GDM1 (cell line): ENCODE measurements at places on chromosomes 3 and 15.

DNA sequence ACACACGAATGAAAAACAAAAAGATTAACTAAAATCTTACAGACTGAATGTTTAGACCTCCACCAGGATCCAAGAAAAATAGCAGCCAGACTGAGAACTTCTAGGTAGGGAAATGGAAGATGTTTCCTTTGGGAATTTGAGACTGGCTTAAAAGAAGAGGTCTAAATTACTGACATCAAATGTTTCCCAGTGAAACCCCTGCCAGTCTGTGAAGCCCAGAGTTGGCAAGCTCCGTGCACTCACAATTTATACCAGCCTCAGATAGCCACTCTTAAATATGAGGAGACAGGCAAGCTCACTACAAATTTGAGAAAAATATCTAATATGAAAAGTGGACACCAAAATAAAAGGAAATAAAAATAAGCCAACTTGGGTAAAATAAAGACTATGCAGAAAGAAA, 700.5 kb upstream of the ZNF385D start:
- DNase-seq = no peak

DNA sequence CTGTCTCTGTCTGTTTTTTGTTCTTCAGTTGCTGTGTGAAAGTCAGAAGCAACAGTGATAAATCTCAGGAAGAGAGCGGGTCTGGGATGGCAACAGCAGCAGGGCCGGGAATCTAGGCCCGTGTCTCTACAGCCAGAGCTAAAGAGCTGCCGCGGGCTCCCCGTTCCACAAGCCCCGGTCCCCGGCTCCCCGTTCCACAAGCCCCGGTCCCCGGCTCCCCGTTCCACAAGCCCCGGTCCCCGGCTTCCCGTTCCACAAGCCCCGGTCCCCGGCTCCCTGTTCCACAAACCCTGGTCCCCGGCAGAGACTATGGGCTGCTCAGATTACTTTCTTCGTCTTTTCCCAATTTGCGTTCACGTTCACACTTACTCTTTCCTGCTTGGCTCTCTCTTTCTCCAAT, 19.5 kb downstream of the RCCD1 start:
- DNase-seq = no peak

GRCh38 chr3:126365351-126366277, 8.4 kb upstream of the KLF15 start:
- no peak for DNase-seq

DNA sequence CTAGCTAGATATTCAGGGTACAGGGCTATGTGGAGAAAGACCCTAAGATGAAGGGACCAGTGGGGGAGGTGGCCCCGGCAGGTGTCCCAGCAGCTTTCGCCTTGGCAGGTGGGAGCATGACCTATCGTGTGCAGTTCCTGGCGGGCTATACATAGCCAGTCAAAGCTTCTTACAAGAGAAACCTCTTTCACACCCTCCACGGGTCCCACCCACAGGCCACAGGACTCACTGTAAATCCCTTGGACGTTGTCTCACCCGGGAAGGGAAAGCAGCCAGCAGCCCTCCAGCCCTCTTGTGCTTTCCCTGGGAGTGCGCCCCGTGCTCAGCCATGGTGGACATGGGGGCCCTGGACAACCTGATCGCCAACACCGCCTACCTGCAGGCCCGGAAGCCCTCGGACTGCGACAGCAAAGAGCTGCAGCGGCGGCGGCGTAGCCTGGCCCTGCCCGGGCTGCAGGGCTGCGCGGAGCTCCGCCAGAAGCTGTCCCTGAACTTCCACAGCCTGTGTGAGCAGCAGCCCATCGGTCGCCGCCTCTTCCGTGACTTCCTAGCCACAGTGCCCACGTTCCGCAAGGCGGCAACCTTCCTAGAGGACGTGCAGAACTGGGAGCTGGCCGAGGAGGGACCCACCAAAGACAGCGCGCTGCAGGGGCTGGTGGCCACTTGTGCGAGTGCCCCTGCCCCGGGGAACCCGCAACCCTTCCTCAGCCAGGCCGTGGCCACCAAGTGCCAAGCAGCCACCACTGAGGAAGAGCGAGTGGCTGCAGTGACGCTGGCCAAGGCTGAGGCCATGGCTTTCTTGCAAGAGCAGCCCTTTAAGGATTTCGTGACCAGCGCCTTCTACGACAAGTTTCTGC, 15.0 kb downstream of the GRK7 start:
- DNase-seq = no peak

- DNase-seq = no peak
Observed at GRCh38 chr3:21528291-21528995, 222.6 kb downstream of the ZNF385D start.

DNA sequence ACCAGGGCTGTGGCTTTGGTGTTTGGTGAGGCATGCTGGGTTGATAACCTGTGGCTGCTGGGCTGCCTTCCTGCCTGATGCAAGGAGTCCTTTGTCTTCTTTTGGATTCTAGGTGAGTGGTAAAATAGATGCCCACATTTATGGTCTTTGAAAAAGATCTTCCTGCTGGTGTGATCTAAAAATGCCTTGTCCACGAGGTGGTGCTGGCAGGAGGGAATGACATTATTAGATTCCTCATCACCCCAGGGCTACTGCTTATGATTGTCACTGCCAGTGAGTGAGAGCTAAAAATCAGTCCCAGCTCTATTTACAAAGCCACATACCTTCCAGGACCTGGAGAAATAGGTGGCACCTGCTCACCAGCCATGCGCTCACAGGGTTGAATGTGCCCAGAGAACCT, 355.5 kb upstream of the ROPN1 start:
- DNase-seq = no peak

- DNase-seq = no peak
Observed at GRCh38 chr15:57589281-57589680, 2.4 kb upstream of the MYZAP start.

GRCh38 chr15:57112178-57112577, 193.7 kb downstream of the TCF12 start:
- DNase-seq = no peak
